ENCODE measurements at places on chromosomes 12 and 14.

GRCh38 chr12:57146092-57146491, 1.3 kb downstream of the LRP1-AS start:
- ATAC-seq: no peak

- no peak for ATAC-seq
These were observed 165.0 kb upstream of the GZMB start for GRCh38 chr14:24798911-24799462.

GRCh38 chr12:12016284-12017100, 54.2 kb upstream of the BCL2L14 start:
- ATAC-seq: peak; percentile 18

DNA sequence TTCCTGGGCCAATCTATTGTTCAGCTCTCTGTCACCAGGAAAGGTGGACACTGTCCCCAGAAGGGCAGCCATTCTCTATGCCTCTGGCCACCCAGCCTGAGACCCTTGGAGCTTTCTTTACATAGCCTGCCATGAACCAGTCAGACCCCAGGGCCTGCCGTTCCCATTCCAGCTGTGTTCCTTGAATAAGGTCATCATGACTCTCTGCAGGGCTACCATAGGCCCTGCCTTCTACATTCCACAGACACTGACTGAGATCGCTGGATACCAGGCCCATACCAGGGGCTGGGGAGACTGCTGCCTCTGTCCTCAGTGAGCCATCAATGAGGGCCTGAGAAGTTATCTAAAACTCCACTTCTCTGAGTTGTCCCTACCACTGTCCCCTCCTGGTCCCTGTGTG, 75.5 kb downstream of the SYNE3 start:
- ATAC-seq: peak; percentile 75

GRCh38 chr12:68236421-68237059, 10.9 kb upstream of the IL26 start:
- ATAC-seq: no peak

DNA sequence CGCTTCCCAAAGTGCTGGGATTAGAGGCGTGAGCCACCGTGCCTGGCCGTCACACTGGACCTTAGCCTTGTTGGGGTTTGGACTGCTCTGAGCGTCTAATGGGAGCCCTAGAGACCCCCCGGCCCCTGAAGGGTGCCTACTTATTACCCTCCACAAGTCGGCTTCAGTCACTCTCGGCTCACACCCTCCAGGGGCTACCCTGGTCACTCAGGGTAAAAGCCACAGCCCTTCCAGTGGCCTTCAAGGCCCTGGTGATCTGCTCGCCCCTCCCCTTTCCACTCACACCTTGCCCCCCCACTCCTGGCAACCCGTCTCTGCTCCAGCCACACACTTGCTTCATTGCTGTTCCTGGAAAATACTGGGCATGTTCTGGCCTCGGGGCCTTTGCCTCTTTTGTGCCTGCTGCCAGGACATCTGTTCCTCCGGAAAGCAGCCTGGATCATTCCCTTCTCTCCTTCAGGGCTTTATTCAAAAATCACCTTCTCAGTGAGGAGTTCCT, 3.6 kb upstream of the MORN3 start:
- peak; percentile 7 for ATAC-seq

GRCh38 chr12:62640910-62641448, 174.4 kb downstream of the MON2 start:
- peak; percentile 59 for ATAC-seq

DNA sequence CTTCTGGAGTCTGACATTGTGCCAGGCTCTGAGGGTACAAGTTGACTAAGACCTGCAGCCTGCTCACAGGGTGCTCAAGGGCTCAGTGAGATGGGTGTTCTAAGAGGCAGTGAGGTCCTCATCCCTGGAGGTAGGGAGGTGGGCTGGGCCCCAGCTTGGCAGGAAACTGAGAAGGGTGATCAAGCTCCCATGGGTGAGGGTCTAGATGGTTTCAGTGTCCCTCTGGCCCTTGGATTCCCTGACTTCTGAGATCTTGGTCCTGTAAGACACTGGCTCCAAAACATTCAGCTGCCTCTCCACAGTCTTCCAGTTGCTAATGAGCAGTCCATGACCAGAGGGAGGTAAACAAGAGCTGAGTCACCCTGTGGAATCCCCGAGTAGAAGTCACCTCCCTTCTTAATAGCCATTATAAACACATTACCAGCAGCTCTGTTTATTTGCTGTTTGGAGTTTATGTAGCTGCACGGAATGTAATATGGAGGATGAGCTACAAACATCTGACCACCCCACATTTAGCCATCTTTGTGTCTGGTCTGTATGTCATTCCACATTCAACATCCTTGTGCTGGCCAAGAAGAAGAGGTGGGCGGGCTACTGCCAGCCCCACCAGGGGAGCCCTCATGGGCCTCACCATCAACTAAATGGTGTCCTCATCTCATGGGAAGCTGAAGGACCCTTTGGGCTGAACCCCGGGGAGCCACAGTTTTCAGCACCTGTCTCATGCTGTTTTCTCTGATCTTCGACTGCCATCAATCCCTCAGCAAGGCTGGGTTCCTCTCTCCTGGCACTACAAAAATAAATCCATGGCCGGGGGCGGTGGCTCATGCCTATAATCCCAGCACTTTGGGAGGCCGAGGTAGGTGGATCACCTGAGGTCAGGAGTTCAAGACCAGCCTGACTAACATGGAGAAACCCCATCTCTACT, 37.2 kb upstream of the BDKRB2 start:
- ATAC-seq: peak; percentile 75

- ATAC-seq: no peak
These were observed 138.9 kb upstream of the CCND2 start for GRCh38 chr12:4134448-4135263.

DNA sequence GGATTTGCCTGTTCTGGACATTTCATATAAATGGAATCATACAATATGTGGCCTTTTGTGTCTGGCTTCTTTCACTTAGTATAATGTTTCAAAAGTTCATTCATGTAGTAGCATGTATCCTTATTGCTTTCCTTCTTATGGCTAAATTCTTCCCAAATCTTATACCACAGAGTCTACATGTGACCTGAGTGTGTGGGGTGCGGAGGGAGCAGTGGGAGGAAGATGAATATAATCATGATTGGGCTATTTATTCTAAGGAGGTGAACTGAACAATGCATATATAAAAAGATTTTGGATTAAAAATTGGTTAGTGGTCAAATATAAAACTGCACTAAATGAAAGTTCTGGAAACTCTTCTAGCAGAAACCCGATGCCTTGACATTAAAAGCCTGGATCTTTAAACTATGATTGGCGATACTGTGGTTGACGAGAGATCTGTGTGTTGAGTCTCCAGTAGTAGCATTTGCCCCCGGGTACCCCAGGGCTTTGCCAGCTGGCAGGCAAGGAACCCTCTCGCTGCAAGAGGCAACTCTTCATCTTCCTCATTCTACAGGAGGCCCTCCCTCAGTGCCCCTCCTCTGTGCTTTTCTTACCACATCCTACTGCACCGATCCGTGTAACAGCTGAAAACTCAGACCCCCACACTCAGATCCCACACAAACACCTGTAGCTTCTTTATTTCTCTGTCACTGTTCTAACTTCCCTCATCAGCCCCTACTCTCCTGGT, 2.6 kb downstream of the CYP46A1 start:
- ATAC-seq: no peak

DNA sequence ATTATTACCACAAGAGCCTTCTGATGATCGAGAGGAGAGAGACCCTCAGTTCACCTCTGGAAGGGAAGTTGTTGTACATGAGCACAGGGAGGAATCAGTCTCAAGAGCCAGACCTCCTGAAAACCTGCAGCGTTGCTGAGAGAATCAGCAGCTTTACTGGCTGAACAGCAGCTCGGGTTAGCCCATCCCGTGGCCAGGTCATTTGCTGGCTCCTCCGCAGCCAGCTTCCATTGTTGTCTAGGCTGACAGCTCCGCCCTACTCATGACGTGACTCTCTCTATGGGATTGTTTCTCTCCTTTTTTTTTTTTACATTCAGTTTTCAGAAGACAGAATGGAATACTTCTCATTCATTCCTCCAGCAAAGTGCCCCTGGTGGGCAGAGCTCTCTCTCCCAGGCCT, 69.9 kb downstream of the TGFB3 start:
- no peak for ATAC-seq

- ATAC-seq: no peak
These were observed 22.7 kb downstream of the SNRPF start for GRCh38 chr12:95881331-95881955.

- ATAC-seq: no peak
These were observed 162.5 kb upstream of the RTL1 start for GRCh38 chr14:101065696-101066694.

GRCh38 chr14:83207550-83207949, 1673.9 kb upstream of the SEL1L start:
- no peak for ATAC-seq

DNA sequence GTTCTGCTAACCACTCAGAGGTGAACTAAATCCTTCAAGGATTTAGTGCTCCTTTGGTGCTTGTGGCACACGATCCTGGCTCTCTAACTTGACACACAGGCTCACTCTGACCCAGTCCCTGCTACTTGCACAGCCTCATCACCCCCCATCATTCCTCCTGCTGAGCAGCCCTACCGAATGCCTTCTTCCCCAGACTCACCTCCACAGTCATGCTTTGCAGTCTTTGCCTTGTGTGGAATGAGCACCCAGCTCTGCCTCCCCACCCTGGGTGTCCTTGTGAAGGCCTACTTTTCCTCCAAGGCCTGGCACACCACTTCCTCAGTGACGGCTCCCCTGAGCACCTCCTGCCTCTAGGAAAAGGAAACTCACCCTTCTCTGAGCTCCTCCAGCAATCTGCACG, 7.9 kb upstream of the TINF2 start:
- no peak for ATAC-seq

GRCh38 chr14:35114036-35114435, 7.8 kb downstream of the PPP2R3C start:
- ATAC-seq: no peak

GRCh38 chr12:55705782-55706402, 1.8 kb downstream of the ITGA7 start:
- ATAC-seq: no peak

DNA sequence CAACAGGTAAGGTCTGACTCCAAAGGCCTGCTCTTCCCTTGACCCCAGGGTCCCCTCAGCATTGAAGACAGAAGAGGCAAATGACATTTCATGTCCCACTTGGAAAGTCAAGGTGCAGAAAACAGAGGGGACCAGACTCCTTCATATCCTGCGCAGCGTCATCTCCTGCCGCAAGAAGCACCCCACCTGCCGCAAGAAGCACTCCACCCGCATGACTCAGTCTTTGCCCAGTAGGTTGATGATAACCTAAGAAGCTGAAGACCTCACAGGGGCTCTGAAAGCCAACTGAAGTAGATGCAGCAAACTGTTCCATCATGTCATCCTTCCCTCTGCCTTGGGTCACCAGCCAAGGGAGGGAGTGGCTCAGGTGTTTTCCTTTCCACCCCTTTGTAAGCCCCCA, 11.6 kb upstream of the SMUG1 start:
- ATAC-seq: no peak

DNA sequence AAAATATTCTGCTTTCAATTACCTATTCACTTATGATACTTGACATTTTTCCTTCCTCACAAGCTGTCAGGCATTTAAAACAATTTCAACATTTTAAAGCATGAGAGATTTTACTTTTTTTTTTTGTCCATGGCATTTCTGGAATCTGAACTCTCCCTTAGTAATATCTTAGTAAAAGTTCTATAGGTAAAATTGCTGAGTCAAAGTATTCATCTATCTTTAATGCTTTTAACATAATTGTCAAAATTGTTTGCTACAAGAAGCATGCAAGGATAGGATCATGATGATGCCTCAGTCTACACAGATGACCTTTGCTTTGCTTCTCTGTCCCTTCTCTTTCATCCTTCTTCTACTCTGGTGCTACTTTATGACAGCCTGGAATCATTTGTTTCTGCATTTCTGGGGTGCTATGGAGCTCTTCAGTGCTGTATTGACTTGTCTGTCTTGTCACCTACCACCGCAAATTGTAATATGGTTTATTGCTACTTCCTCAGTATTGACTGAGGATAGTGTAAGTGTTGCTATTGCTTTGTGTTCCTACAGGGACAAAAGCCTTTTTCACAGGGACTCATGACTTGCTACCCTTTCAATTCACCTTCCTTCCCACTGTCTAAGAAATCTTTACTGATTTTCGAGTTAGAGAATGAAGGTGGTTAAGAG, 589.8 kb upstream of the ATP2B1 start:
- ATAC-seq: 0 out of 3 replicates have a peak, but pooled peaks have one; percentile 22

DNA sequence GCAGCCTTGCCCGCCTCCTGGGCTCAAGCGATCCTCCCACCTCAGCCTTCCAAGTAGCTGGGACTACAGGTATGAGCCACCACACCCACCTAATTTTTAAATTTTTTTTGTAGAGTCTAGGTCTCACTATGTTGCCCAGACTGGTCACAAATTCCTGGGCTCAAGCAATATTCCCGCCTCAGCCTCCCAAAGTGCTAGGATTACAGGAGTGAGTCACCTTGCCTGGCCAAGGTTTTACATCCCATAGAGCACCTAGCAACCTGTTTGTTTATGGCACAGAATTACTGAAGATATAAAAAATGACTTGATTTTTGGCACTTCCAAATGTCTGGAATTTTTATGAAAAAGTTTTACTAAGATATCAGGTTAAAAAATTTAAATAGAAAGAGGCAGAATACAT, 16.5 kb downstream of the MYO1A start:
- peak; percentile 34 for ATAC-seq

GRCh38 chr14:93962701-93963601, 13.4 kb downstream of the ASB2 start:
- no peak for ATAC-seq

GRCh38 chr12:4584281-4584680, 22.3 kb downstream of the DYRK4 start:
- no peak for ATAC-seq

- ATAC-seq: peak; percentile 98
These were observed 72.4 kb upstream of the USP44 start for GRCh38 chr12:95623554-95624170.

DNA sequence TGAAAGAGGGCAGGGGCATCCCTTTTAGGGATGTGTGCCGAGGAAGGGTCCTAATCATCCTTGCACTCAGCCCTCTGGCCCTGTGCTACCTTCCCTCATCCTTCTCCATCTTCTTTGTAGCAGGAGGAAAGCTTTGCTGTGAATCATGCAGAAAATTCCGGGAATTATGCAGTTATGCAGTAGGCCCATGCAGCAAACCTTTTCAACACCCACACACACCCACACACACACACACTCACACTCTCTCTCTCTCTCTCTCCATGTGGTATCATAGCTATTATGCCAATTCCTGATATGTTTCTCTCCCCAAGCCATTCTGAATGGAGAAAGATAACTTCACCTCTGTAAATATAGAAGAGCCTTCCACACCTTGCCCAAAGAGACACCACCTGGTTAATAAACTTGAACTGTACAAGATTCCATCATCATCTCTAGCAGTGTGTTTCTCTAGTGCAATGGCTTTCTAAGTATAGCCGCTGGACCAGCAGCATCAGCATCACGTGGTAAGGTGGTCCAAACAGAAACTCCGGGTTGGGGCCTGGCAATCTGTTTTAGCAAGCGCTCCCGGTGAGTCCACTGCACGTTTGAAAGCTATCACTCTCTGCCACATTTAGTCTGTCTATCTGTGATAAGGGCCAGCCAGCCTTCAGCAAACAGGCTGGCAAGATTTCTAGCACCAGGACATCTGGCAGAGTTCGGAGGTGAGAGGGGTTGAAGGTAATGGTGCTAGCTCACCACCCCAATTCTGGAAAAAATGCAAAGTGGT, 57.6 kb downstream of the MDM2 start:
- no peak for ATAC-seq
